ENCODE measurements at places on chromosomes 16 and 17.

- DNase-seq, result no peak
These were observed 40.0 kb downstream of the TBC1D16 start for GRCh38 chr17:79995696-79996095.

DNA sequence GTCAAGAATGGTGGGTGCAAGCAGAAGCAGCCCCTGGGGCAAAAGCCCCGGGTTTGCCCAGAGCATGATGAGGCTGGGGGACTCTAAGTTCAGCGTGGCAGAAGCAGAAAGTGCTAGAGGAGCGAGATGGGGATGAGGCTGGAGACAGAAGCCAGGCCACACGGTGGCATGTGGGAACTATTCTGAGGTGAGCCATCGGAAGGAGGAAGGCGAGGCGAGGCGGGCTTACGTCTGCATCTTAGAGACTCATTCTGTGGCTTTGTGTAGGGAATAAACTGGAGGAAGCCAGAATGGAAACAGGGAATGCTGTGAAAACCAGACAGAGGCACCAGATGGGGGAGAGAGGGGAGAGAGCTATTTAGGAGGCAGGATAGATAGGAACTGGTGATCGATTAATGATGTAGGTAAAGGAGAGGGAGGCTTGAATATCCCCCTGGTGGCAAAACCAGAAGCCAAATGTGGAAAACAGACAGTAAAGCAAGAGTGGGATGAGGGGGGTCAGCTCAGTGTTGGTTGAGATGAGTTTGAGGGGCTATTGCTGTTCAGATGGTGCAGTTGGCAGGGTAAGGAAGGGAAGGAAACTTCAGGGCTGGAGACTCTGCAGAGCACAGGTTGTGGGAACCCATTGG, 3.1 kb upstream of the TNFSF13 start:
- no peak for DNase-seq

GRCh38 chr17:38750044-38750311, 1.8 kb upstream of the PCGF2 start:
- no peak for DNase-seq

DNA sequence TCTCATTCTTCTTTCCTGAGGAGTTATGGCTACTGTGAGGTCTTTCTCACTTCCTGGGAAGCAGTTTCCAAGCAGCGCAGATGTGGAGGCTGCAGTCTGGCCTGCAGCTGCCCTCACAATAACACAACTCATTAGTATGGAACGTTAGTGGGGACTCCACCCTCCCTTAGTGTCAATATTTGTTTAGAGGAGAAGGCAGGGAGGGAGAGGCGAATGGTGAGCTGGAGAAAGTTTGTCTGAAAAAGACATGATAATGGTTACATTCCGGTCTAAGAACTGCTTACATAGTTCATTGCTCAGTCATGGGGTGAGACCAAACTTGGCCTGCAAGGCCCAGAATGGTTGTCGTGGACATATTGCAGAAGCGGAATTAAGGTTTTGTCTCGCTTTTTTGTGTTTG, 170.2 kb downstream of the HS3ST3B1 start:
- no peak for DNase-seq

DNA sequence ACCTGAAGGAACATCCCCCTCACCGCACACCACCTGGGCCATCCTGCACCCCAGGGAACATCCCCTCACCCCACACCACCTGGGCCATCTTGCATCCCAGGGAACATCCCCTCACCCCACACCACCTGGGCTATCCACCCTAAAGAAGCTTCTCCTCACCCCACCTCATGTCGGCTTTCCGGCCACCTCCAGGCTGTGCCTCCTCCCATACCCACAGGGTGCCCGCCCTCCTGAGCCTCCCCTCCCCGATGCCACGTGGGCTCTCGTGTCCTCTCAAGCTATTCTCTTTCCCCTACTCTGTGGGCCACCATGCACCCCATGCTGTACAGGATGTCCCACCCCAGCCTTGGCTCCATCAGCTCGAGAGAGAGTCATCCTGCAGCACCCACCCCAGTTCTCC, 18.0 kb downstream of the MYLK3 start:
- no peak for DNase-seq

DNA sequence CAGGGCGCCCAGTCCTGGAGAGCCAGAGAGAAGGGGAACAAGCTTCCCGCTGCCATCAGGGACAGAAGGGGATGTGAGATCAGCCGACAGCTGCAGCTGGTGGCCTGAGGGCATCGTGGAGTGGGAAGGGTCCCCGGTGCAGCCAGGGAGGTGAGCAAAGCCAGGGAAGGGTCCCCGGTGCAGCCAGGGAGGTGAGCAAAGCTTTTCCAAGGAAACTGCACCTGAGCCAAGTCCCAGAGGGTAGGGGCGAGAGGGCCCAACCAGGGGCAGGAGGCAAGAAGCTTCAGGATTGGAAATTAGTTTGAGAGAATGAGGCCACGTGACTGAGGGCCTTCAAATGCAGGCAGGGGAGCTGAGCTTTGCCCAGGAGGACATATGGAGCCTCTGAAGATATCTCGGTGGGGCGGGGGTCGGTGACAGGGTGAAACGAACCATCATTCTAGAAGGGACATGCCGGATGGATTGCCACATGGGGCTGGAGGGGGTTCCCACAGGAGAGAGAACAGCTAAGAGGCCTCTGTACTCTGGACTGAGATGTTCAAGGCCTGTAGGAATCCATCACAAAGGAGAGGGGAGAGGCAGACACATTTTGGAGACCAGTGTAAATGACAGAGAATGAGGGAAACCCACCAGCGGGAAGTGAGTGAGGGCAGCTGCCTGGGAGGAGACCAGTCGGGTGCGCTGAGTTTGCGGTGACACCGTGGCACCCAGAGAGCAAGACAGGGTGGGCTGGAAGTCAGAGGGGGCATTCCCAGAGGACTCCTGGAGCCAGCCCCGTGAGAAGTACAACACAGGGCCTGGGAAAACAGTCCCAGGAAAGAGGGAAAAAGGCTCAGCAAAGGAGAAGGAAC, 31.4 kb upstream of the RPH3AL start:
- no peak for DNase-seq

GRCh38 chr16:61929776-61930175, 106.5 kb downstream of the CDH8 start:
- no peak for DNase-seq

DNA sequence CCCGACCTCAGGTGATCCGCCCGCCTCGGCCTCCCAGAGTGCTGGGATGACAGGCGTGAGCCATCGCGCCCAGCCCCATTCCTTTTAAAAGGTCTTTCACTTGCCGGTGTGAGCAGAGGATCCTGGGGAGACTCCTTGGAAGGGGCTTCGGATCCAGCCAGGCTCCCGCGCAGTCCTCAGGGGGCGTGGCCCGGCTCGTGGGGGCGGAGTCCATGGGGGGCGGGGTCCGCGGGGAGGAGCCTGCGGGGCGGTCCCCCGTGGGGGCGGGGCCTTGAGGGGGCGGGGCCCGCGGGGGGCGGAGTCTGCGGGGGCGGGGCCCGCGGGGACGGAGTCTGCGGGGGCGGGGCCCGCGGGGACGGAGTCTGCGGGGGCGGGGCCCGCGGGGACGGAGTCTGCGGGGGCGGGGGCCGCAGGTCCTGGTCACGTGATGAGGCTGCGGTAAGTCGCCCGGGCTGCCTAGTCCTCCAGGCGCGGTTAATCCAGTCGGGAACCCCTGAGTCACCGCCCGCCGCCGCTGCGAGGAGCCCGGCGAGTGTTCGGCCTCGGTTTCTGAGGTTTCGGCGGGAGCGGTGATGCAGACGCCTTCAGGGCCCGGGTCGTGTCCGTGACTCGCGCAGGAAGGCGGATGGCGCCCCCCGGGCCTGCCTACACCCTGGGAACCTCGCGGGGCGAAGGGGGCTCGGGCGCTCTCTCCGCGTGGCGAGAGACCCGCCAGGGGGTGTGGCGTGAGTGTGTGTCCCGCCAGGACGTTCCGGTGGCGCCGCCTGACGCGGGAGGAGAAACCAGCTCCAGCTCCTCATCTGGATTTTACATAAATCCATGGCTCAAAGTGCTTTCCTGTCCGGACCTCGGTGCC, 23.6 kb upstream of the ABR start:
- no peak for DNase-seq

DNA sequence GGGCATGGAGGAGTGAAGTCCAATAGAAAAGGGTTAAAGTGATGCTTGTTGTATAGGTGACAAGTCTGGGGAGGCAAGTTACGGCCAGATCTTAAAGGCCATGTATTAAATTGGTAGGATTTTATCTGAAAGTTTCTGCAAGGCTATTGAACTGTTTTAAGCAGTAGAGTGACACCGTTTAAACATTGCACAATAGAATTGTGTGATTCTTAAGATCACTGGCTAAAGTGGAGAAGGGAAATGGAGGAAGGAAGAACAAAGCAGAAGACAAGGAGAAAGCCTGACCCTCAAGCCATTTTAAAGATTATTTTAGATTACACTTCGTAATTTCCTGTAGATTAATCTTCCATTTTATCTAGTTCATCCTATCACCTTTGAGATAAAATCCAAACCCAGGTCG, 5.6 kb upstream of the MPHOSPH6 start:
- no peak for DNase-seq

GRCh38 chr17:9755083-9755482, 36.3 kb downstream of the DHRS7C start:
- DNase-seq, result no peak

DNA sequence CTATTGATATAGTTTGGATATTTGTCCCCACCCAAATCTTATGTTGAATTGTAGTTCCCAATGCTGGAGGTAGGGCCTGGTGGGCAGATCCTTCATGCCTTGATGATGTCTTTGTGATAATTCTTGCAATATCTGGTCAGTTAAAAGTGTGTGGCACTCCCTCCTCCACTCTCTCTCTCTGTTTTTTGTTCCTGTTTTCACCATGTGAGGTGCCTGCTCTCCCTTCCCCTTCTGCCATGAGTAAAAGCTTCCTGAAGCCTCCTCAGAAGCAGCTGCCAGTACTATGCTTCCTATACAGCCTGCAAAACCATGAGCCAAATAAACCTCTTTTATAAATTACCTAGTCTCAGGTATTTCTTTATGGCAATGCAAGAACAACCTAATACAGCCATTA, 47.3 kb downstream of the TOM1L2 start:
- DNase-seq, result no peak

- peak; percentile 52 for DNase-seq
These were observed 773 bp downstream of the BLTP2 start for GRCh38 chr17:28643983-28644786.

DNA sequence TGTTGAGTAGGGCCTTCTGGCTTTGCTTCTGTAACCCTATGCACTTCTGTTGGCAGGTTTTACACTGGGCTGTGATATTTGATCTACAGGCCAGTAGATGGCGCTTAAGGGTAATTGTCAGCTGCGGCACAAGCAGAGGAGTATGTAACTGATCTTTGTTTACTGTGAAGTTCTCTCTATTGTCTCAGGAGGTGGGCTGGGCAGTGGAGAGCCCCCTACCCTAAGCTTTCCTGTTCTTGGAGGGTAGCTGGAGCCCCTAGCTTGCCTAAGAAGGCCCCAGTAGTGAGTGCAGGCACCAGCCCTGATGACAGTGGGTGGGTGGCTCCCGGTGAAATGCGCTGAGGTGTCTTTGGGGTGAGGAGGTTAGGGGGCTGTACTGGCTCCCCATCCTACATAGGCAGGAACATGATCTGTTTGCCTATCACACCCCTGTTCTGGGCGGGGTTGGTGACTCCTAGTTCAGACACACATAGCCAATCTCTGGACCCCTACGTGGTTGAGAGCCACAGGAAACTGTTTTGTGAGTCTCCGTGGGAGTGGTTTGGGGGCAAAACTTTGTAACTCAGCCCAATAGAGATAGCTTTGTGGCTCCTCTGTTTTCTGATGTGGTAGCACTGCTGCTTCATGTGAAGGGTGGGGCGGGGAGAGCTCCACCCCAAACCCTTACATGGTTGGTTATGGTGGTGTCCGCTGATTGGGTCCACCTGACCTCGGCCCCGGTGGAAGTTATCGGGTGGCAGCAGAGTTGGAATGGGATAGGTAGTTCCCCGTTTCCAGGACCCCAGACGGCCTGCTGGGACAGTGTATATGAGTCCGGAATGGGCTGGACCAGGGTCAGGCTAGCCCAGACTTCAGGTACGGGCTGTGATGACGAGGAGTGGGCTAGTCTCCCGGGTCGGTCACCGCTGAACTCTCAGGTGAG, 60.4 kb downstream of the SLFN11 start:
- peak; percentile 54 for DNase-seq

GRCh38 chr16:2482249-2482648, 7.3 kb downstream of the TBC1D24 start:
- no peak for DNase-seq

GRCh38 chr16:75287708-75288107, 36.3 kb upstream of the BCAR1 start:
- DNase-seq, result no peak

DNA sequence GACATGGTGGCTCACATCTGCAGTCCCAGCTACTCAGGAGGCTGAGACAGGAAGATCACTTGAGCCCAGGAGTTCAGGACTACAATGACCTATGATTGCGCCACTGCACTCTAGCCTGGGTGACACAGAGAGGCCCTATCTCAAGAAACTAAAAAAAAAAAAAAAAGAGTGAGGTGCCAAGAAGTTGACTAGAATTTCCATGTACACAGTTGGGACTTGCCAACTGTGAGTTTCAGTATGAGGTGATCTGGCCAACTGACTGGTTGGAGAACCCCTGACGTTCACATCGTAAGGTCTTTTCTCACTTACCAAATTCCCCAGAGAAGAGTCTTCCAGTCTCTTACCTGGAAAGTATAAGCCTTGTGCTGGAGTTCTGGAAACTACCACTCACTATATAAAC, 3.1 kb upstream of the MED11 start:
- peak; percentile 43 for DNase-seq

DNA sequence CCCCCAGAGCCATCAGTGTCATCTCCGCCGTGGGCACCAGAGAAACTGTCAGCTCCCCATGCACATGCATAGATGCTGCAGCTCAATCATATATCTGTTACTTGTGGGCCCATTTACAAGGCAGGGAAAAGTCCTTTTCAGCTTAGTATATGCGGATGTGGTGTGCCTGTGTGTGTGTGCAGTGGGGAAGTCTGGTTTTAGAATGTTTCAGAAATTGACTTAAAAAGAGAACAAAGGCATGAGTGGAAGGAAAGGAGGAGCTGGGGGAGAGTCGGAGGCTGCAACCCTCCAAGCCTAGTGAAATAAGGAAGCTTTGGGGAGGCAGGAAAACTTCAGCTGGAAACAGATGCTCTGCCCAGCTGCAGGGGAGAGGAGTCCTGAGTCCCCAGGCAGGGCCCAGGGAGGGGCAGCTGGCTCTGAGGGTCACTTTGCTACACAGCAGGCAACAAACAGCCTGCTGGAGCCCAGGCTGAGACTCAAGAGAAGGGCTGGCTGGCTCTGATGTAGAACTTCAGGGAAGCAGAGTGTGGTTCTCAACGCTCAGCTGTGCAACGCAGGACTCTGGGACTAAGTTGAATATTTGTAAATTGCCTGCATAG, 11.1 kb upstream of the CD300LD start:
- no peak for DNase-seq

GRCh38 chr16:9946022-9946720, 236.1 kb downstream of the GRIN2A start:
- DNase-seq, result no peak

DNA sequence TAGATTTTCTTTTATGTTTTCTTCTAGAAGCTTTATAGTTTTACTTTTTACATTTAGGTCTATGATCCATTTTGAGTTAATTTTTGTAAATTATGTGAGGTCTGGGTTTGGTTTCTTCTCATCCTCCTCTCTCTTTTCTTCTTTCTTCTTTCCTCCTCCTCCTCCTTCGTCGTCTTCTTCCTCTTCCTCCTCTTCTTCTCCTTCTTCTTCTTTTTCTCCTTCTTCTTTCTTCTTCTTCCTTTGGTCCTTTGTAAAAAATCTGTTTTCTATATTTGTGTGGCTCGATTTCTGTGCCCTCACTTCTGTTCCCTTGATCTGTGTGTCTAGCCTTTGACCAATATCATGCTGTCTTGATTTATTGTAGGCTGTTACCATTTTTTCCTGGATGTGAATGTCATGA, 5.0 kb upstream of the SLC25A35 start:
- DNase-seq, result no peak

GRCh38 chr16:17474037-17474436, 3.3 kb upstream of the XYLT1 start:
- no peak for DNase-seq
